Right ventricle myocardium inferior (tissue), 1 donor: ENCODE measurements at places on chromosomes 6 and 20.

DNA sequence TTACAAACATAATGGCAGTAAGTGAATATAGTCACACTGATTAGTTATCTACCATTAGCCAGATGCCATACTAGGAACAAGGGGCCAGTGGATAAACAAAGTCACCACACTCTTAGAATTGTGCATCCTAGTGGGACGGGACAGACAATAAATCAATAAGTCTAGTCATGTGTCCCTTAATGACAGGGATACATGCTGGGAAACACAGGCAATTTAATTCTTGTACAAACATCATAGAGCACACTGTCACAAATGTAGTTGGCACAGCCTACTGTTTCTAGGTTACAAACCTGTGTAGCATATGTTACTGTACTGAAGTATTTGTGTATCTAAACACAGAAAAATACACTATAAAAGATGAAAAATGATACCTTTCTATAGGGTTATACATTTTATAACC, 123.0 kb upstream of the FAM184A start:
- DNase-seq, result no peak

DNA sequence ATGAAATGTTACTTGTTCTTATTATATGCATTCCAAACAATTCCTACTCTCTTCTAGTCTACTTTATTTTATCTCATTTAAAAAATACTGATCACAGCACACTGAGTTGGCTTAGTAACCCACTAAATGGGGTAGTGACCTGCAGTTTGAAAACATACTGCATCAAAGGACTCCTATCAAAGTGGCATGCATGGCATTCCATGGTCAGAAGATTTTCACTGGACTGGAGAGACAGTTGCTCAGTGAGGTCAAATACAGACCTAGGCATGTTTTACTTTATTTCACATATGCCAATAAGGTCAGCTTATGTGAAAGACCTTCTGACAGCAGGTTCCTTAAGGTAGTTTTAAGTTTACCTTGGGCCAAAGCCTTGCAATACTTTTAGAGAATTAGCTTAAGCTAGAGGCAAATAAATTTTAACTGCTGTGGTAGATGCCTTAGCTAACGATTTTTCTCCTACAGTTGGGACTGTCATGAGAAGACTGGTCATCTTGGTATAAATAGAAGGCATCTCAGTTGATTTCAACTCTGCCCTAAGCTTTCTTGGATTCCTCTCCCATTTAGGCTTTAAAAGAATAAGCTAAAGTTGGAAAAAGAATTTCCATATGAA, 35.1 kb downstream of the TPD52L1 start:
- no peak for DNase-seq

DNA sequence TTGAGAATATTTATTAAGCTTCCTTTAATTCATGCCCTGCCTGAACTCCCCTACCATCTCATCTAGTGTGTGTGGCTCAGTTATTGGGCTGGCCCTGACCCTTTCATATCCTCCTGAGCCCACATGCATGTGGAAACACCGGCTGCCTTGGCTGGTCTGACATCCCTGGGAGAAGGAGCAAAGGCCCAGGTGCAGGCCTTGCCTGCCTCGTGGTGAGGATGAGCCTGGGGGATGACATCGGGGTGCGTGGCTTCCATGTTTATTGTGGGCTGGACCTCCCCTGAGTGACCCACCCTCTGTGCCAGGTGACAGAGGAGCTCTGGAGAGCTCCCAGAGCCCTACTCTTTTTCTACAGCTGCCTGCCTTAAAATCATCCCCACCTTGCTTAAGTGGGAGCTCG, 69.1 kb downstream of the FOXA2 start:
- DNase-seq, result no peak

DNA sequence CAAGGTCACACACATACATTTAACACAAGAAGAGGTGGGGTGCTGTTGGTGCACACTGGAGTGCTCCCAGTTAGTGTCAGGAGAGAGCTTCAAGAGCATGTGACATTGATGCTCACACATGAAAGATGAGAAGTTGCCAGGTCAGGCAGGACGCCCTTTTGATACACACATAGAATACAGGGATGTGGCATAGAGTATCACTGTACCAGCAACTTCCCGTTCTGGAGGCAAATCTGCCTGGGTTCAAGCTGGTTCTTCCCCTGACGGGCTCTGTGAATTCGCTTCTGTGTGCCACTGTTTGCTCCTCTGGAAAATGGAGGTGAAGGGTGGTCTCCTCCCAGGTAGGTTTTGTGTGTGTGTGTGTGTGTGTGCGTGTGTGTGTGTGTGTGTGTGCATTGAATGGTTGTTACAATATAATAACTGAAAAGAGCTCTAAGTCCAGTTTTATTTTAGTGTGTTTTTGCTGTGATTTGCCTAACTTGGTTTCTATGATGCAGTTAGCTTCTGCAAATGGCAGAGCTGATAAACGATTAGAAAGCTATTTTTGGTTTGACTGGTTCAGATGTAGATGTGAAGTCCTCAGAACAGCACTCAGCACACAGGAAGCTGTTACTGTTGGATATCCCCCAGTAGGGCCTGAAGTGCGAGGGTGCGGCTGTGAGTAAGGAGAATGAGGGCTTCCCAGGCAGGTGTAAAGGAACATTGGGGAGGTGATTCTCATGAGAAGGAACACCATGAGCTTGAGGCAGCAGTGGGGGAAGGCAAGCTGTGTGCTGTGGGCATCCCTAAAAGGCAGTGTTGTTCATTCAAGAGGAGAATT, 53.4 kb downstream of the HIVEP1 start:
- no peak for DNase-seq

DNA sequence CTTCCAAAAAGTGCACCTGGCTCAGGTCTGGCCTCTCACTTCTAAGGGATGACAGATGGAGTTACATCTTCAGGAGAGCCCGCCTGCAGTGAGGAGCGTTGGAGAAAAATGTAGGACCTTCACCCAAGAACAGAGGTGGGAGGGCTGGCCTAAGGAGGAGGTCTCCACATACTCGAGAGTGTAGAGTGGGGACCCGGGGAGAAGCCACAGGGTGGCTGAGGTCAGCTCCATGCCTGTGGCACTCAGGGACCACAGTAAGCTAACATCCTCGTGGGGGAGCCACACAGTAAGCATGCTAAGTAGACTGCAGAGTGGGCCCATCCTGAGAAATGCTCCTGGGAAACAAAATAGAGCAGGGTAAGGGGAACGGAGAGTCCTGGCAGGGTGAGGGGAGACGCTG, 24.0 kb downstream of the AAR2 start:
- DNase-seq, result no peak

DNA sequence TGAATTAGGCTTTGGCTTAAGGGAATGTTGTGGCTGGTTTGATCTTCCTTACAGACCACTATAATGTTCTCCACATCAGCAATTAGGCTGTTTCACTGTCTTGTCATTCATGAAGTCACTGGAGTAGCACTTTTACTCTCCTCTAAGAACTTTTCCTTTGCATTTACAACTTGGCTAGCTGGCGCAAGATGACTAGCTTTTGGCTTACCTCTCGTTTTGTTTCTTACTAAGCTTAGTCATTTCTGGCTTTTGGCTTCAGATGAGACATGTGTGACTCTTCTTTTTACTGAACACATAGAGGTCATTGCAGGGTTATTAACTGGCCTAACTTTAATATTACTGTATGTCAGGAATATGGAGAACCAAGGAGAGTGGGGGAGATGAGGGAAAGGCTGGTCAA, 143.2 kb downstream of the PTCHD4 start:
- DNase-seq, result no peak

- no peak for DNase-seq
Measured at GRCh38 chr6:148235446-148235845, 107.2 kb upstream of the SASH1 start.

DNA sequence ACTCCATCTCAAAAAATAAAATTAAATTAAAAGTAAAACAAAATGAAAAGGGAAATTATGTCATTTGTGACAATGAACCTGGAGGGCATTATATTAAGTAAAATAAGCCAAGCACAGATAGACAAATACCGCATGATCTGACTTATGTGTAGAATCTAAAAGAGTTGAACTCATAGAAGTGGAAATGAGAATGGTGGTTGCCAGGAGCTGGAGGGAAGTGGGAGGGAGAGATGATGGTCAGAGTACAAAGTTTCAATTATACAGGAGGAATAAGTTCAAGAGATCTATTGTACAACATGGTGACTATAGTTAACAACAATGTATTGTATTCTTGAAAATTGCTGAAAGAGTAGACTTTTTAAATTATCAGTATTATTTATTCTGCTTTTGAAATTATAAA, 183.4 kb downstream of the ID4 start:
- DNase-seq, result no peak

- no peak for DNase-seq
Measured at GRCh38 chr6:168136001-168136400, 57.0 kb upstream of the FRMD1 start.

DNA sequence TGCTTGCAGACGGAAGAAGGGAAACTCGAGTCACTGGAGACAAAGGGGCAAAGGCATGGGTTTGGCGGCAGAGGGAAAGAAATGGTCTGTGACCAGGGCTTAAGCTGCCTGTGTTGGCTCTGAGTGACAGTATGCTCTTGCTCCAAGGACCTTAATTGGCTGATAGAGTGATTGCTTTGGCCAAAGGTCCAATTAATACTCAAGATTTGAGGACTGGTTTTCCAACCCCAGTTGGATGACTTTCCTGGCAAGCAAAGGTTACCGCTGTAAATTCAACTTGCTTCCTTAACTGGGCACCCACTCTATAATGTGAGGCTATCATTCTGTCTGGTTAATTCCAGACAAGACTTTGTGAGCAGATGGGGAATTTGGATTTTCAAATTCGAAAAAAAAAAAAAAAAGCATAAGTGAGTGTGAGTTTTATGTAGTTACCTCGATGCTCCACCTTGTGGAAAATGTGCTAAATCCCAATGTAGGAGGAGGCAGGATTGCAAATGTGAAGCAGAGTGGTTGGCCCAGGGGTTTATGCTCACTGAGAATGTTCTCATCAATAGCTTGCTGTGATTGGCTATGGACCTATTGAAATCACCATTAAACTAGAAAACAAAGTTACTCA, 150.7 kb upstream of the GMDS start:
- DNase-seq, result no peak

GRCh38 chr6:7236306-7237209, 76.4 kb downstream of the SSR1 start:
- DNase-seq, result no peak

DNA sequence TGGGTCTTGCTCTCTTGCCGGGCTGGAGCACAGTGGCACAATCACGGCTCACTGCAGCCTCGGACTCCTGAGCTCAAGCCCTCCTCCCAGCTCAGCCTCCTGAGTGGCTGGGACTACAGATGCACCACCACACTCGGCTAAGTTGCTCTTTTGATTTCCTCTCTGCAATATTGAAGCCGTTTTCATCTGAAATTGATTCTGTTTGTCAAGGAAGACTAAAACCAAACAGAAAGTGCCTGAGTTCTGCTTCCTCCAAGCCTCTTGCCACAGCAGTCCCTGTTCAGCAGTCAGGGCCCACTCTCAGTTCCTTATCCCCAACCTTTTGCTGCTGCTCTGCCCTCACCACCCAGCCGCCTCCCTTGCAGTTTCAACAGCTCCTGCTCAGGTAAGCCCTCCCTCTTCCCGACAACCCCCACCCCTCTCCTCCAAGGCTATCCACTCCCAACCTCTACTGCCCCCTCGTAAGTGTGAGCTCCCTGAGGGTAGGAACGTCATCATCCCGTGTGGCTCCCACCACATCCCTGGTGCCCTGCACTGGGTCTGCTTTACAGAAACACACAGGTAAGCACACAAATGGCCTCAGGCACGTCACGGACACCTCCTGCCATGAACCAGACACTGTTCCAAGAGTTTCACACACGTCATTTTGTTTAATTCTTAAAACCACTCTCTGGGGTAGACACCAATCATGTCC, 70.7 kb upstream of the TAB2 start:
- DNase-seq, result no peak

DNA sequence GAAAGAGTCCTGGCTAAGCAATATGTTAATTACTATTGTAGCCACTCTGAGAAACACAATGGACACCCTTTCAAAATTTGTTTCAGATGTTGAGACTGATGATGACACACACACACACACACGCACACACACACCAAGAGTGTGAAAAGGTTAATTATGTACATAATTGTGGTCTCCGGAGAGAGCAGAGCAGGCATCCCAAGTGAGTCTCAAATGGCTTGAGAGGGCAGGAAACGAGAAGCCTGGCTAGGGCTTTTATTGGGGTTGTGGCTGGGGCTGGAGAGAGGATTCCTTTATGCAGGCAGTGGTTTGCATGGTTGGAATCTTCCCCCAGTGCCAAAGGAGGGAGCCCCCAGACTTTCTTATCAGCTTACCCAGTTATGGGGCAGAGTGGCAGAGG, 38.2 kb upstream of the NKX2-4 start:
- DNase-seq, result no peak

GRCh38 chr6:98633886-98634285, 200.5 kb upstream of the POU3F2 start:
- DNase-seq, result no peak

- no peak for DNase-seq
Measured at GRCh38 chr6:151008425-151008824, 142.9 kb downstream of the MTHFD1L start.

DNA sequence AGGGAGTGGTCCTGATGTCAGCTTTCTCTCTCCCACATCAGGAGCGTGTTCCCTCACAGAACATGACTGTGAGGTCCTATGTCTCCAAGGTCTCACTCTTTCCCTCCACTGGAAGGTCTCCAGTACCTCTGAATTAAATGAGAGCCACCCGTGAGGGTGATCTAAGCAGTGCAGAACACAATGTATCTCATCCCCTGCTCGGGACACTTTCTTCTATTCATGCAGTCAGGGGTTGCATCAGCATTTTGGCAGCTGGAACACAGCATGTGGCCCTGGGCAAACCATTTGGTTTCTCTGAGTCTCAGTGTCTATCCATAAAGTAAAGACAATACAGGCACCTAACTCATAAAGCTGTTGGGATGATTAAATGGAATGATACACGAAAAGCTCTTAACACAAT, 34.2 kb downstream of the MAFB start:
- DNase-seq, result no peak

DNA sequence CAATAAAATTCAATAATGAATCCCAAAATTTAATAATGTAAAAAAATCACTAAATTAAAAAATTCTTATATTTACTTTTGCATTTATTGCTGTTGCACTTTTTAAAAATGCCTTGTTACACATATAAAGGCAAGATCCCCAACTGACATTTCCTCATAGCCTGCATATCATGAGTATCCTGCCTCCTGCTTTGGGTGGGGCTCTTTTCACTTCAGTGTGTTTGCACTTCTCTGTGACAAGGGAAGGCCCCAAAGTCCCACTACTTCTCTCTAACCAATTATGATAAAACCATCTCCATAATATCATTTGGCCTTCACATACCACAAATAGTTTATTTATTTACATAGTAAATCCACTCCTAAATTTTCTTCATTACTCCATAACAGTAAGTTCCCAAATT, 446.1 kb upstream of the MARCKS start:
- DNase-seq, result no peak

DNA sequence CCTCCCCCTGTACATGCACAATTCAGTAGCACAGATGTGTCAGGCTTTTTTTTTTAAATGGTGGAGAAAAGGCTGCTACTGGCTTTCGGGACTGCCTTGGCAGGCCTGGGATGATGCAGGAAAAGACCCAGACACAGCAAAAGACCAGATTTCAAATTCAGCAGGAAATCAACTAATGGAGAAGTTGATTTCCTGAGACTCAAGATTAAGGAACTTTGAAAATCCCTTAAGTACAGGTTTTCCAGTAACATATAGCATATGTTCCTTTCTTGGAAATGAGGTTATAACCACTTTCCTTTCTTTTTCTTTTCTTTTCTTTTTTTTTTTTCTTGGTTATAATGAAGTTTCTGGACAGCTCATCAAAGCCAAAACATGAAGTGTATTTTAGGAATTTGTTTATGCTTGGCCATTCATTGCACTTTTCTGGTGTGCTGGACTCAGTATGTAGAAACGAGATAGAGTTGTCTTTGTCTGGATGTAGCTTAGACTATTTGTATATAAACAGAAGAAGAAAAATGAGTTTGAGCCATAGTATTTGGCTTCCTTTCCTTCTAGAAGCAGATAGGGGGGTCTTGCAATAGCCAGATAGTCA, 119.4 kb downstream of the SASH1 start:
- no peak for DNase-seq
